B cell (primary cell): ENCODE measurements at places on chromosomes 16 and 17.

GRCh38 chr16:84751241-84751640, 51.4 kb downstream of the USP10 start:
- DNase-seq = peak; percentile 68

GRCh38 chr17:47928415-47928814, 13.0 kb upstream of the PNPO start:
- DNase-seq = no peak

DNA sequence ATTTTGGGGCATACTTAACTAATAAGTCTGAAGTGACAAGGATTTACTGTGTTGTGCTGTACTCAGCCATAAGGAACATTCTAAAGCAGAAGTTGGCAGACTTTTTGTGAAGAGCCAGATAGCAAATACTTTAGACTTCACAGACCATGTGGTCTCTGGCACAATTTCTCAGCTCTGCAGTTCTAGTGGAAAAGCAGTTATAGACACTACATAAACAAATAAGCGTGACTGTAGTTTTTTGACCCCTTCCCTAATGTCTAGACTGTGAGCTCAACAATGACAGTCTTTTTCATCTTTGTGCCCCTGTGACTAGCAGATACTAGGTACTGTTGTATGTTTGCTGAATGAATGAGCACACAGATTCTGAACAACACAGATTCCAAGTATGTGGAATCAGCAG, 4.9 kb downstream of the RPAIN start:
- DNase-seq = no peak

GRCh38 chr17:37608351-37609169, 658 bp downstream of the SYNRG start:
- DNase-seq = peak; percentile 53

GRCh38 chr17:34623856-34624766, 44.7 kb downstream of the TMEM132E start:
- no peak for DNase-seq

- DNase-seq = no peak
Observed at GRCh38 chr17:63589646-63590045, 11.0 kb upstream of the TACO1 start.

DNA sequence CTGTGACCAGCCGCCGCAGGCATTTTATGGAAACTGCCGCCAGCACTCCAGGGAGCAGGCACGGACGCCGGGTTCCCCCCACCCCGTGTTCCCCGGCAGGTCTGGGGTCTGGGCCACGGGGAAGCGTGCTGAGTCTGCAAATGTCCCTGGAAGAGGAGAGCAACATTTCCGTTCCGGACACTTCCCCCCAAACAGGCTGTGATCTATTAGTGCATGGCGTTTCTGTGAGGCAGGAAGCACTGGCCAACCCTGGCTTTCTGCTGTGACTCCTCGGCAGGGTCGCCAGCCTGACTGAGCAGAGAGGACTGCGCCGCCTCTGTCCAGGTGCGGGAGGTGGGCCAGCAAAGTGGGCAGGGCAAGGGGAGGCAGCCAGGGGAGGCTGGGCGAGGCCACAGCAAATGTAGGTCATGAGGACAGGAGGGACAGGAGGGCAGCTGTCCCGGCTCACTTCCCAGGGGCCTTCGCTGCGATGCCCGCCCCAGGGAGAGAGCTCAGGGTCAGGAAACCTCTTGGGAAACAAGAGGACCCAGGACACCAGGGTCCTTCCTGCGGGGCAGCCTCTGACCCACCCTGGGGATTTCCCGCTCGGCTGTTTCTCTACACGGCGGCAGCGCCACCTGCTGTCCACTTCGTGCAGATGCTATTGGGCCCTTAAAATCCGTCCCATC, 9.5 kb downstream of the FOXF1 start:
- peak; percentile 81 for DNase-seq

GRCh38 chr17:76083536-76084182, 4.7 kb downstream of the ZACN start:
- DNase-seq = no peak

- DNase-seq = peak; percentile 70
Observed at GRCh38 chr17:80970044-80970761, 21.4 kb upstream of the CHMP6 start.

GRCh38 chr16:88301886-88302285, 80.9 kb upstream of the ZNF469 start:
- DNase-seq = no peak

DNA sequence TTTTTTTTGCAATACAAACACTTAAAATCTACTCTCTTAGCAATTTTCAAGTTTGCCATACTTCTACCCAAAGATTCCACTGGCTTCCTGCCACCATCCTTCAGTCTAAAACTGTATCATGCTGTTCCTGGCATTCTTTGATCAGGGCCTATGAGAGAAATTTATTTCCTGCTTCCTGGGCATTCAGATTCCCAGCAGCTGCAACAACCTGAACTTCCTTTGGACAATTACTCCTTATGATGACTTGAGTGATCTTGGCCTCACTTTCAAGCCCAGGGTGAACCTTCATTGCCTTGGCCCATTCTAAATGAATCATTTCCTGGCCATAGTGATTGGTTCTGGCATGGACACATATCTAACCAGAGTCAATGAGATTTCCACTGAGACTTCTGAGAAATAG, 18.0 kb upstream of the MON1B start:
- no peak for DNase-seq

GRCh38 chr17:4632581-4632920, 8.9 kb downstream of the ALOX15 start:
- no peak for DNase-seq

GRCh38 chr17:77203436-77203835, 62.7 kb downstream of the SEC14L1 start:
- no peak for DNase-seq

GRCh38 chr17:21194703-21195102, 19.3 kb downstream of the TMEM11 start:
- no peak for DNase-seq
